ENCODE measurements at places on chromosomes 12 and 14.

GRCh38 chr12:52227606-52228166 lies 5.4 kb upstream of the KRT7 start:
- DNase-seq = no peak

DNA sequence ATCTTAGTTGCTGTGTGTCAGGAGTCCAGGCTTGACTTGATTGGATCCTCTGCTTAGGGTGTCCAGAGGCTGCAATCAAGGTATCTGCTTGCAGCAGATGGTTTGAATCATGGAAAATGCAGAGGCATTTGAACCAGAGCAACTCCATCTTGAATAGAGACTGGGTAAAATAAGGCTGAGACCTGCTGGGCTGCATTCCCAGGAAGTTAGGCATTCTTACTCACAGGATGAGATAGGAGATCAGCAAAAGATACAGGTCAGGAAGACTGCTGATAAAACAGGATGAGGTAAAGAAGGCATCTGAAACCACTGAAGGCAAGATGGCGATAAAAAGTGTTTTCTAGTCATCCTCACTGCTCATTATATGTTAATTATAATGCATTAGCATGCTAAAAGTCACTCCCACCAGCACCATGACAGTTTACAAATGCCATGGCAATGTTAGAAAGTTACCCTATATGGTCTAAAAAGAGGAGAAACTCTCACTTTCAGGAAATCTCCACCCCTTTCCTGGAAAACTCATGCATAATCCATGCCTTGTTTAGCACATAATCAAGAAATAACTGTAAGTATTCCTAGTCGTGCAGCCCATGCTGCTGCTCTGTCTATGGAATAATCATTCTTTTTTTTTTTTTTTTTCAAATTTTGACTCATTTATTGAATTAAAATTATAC lies 218.3 kb upstream of the CPNE8 start:
- no peak for DNase-seq

- no peak for DNase-seq
These were observed 45.6 kb upstream of the SMCO2 start for GRCh38 chr12:27400856-27401354.

GRCh38 chr14:101965770-101966722 lies 1.7 kb downstream of the DYNC1H1 start:
- no peak for DNase-seq

GRCh38 chr14:94052662-94053061 lies 26.5 kb downstream of the OTUB2 start:
- no peak for DNase-seq

DNA sequence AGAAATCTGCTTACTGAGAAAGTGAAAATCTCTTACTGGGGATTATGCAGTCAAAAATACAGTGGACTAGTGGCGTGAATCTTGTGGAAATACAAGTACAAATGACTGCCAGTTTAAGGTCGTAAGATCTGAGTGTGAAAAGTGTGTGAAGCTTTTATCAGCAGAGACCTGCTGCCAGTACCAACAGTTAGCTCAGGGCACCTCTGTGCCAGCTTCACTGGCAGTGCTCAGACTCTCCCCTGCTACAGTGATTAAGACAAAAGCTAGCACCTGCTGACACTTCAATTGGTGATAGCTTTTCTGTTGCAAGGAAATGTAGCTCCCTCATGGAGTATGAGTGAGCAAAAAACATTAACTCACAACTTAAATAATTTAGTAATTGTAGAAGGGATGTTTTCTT lies 185.1 kb downstream of the ANO6 start:
- DNase-seq = no peak

GRCh38 chr12:111954969-111955368 lies 58.0 kb downstream of the TMEM116 start:
- no peak for DNase-seq

DNA sequence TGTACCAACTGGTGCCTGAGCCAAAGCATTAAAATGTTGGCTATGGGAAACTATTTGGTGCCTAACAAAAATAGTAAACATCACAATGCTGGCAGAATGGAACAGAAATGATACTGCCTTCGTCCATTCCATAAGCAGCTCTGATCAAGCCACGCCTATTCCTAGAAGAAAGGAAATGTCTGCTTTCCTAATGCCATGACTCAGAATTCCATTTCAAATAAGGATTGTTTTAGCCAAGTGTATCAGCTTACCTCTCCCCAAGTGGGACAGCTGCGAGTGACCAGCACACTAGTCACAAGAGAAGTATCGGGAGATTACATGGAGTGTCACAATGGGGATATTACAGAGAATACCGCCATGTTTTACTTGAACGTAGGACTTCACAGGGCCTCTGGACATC lies 38.7 kb downstream of the GLT8D2 start:
- DNase-seq = no peak

DNA sequence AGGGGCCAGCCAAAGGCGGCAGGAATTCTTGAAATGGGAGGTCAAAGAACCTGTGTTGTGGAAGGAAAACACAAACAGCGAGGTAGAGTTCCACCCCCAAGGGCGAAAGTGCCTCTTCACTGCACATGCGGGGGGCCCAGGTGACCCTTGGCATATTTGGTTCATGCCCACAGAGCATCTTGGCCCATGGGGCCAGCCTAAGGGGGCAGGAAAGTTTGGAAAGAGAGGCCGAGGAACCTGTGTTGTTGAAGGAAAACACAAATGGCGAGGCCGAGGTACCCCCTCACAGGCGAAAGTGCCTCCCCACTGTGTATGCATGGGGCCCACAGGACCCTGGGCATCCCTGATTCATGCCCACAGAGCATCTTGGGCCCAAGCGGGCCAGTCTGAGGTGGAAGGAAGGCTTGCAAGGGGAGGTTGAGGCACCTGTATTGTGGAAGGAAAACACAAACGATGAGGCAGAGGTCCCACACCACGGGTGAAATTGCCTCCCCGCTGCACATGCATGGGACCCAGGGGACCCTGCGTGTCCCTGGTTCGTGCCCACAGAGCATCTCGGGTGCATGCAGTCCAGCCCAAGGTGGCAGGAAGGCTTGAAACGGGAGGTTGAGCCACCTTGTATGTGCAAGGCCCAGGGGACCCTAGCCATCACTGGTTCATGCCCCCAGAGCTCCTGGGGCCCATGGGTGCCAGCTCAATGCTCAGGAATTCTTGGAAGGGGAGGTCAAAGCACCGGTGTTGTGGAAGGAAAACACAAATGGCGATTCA lies 384.1 kb downstream of the ALG10 start:
- peak; percentile 12 for DNase-seq

- no peak for DNase-seq
These were observed 46.8 kb downstream of the TMEM30B start for GRCh38 chr14:61234215-61234916.

GRCh38 chr12:48978741-48979601 lies 849 bp downstream of the WNT1 start:
- no peak for DNase-seq

- DNase-seq = no peak
These were observed 78.2 kb downstream of the HMGA2 start for GRCh38 chr12:65902500-65902899.

- DNase-seq = no peak
These were observed 54.4 kb downstream of the KLRG1 start for GRCh38 chr12:9043766-9044165.

GRCh38 chr12:105057174-105057573 lies 27.1 kb downstream of the ALDH1L2 start:
- no peak for DNase-seq

- DNase-seq = no peak
These were observed 21.8 kb downstream of the FKBP11 start for GRCh38 chr12:48903363-48903981.

Data from CD4-positive, alpha-beta T cell treated with Interleukin-15 for 1 hour (primary cell).